H7 (cell line): ENCODE measurements at places on chromosomes 7 and 10. TPM values are rescaled to one million over a fixed set of nuclear protein-coding genes. Genes with fewer than 3 reads are reported as not detected.

- no peak for DNase-seq
Observed at GRCh38 chr10:112946649-112947048, 3.4 kb upstream of the TCF7L2 start.

DNA sequence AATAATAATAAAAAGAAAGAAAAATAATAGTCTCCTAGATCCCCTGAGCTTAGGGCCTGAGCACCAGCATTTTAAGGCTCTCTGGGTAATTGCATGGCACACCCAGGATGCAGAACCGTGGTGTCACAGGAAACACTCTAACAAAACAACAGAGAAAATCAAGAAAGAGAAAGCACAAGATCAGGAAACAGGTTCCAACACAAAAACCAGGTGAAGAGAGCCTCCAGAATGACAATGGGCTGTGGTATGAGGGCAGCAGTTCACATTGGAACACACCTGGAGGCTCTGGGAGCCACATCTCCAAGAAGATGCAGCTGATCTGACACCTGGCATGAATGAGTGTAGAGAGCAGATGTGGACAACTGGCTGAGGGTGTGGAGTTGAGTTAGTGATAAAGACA lies 7.1 kb downstream of the MMRN2 start:
- DNase-seq = no peak

DNA sequence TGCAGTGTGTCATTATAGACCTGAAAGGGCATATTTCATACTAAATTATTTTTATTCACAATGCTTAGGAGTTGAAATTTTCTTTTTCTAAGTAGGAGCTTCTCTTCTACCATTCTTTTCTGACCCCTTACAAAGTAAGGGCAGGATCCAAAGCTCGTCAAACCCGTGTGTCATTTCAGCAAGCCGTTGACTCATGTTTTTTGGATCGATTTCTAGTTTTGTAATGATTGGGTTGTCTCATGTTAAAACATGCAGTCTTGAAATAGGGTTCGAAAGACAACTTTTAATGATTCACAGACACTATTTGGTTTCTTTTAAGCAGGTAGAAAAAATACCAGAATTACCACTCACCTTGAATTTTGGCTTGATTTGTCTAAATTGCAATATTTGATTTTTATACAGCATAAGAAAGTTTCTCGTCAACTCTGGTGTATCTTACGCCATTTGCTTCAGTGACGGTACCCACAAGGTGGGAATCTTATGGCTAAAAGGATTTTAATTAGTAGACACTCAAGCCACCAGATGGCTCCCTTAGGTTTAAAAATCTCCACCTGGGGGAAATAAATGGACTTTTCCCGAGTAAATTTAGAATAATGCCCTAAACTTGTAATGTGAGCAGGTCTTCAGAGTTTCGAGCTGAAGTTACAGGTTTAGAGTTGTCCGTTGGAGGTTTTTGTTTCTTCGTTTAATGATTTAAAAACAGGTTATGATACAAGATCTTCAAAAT lies 283.4 kb downstream of the CCDC3 start:
- DNase-seq = no peak

The AEBP1 gene
- 12.9 and 15.8 TPM in 2 replicates for total RNA-seq

- DNase-seq = no peak
Observed at GRCh38 chr7:33870120-33870519, 35.2 kb upstream of the BMPER start.

The C10orf62 gene
- total RNA-seq = not detected in 2 replicates

- DNase-seq = no peak
Observed at GRCh38 chr7:44235582-44236332, 35.0 kb downstream of the YKT6 start.

The IFIT1 gene
- total RNA-seq = 3.7 and 4.0 TPM in 2 replicates

DNA sequence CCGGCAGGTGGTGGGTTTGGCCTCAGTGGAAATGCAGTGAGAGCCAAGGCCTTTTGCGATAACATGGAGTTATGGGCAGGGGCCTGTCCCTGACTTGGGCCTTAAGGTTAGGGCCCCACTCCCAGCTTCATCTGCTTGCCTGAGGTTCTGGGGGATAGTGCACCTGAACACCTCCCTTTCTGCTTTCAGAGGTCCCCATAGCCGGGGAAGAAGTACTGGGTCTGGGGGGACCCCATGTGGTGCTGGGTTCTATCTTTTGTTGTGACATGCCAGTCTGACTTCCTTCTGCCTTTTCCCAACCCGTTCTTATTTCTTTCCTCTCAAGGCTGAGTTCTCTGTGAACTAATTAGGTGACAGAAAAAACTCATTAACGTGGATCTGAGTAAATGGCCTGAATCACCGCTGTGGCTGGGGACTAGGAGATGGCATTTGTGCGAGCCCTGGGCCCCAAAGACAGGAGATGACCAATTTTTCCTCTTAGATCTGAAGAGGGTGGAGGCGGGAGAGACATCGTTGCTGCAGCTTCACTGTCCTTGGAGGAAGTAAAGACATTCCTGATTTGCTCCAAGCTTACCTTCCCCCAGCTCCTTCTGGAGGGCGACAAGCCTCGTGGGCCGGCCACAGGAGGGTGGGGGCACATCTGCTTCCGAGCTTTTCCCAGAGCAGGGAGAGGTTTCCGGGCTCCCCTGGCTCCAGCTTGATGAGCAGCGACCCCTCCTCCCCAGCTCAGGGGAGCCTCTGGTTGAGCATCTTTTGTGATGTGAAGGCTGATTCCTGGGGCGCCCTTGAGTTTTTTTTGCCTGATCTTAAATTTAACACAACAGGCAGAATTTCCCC lies 2.0 kb downstream of the AGAP3 start:
- peak; percentile 76 for DNase-seq

The TFEC gene
- not detected in 2 replicates for total RNA-seq
